Fibroblast of skin of left quadriceps (primary cell): ENCODE measurements at places on chromosomes 4 and X.

DNA sequence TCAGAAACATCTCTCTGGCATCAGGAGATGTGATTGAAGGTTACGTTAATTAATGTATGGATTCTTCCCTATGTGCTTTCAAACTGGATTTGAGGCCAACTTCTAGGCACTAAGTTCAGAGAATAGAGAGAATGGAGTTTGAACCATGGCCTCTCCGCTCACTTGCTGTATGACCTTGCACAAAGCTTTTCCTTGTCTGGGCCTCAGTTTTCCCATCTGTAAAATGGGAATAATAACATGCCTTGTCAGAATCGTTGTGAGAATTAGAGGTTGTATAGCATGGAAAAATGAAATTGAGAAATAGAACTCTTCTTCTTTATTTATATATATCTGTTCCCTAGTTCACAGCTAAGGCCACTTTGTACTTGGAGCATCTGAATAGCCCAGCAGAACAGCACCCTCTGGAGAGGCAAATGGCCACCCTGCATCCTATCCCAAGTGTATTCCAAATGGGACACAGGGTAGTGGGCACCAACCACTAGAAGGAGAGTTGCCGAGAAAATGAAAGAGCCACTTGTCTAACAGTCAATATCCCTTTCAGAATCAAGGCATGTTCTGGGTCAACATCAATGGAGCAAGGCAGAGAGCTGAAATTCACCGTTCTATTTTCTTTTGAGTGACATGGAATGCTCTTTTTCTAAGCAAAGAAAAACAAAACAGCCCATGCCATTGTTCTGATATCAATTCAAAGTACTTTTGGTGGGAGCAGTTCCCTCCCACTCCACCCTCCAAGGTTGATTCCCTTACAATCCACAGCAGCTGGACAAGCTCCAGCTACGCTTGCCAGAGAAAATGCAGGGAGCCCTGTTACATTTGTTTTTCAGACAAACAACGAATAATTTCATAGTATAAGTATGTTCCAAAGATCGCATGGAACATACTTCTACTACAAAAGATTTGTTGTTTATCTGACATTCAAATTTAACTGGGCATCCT lies 23.3 kb upstream of the MTM1 start:
- DNase-seq: no peak

DNA sequence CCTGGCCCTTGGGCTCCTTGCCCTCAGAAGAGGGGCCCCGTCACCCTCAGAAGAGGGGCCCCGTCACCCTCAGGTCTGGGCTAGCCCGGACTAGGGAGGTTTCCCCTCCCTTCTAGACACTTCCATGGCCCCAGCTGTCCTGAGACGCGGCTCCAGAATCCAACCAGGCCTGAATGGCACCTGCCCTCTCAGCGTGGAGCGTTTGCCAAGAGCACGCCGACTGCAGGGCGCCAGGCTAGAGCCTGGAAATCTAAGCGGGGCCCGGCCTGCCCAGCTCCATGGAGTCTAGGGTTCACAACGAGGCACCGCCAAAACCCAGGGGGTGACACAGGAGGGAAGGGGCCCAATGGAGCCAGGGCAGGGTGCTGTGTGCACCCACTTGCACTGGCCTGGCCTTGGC lies 7.8 kb upstream of the ATP2B3 start:
- DNase-seq: no peak

DNA sequence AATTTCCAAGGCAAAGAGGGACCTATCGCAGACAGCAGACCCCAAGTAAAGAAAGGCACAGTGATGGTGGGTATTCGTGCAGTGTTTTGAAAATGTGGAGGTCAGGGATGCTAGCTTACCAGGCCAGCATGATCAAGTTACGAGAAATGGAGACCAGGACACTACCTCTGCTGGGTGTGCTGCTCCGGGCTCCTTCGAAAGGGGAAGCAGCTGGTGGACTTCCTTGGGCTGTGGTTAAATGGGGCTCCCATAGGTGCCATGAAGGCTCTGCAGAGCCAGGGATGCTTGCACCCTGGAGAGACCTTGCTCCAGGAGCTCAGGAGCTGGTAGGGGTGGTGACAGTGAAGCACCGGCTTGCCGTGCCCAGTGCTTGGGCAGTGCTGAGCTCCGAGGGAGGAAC lies 68.8 kb downstream of the TBL1X start:
- no peak for DNase-seq

- no peak for DNase-seq
Measured at GRCh38 chr4:47499700-47500099, 14.6 kb downstream of the ATP10D start.

DNA sequence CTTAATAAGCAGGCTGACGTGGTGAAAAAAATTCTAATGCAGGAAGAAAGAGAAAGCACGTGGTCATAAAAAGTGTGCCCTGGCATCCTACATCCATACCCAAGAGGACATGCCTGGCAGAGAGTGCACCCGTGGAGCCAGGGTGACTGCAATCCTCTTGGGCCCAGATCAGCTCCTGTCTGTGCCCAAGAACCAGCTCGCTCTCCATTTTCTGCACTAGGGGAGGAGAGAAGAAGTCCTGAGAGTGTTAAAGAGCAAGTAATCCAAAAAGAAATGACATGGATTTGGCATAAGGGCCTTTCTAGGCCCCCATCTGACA lies 483.1 kb downstream of the BCOR start:
- DNase-seq: no peak

DNA sequence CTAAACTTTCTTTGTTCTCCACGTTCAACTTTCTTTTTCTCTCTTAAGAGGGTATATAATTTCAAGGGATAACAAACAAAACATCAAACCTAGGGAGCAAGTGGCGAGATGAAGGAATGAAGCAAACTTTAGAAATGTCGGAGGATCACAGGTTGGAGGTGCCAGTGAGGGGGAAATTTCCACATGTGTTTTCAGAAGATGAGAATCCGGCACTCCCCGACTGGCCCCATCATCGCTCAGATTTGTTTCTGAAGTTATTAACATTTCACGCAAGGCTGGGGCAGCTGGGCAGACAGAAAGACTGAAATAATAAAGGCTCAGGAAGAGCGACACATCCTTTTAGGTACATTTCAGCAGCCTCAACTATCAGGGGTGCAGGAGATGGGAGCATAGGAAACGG lies 134.9 kb downstream of the SMIM20 start:
- no peak for DNase-seq

- no peak for DNase-seq
Measured at GRCh38 chrX:63258144-63258543, 93.0 kb downstream of the SPIN4 start.

- DNase-seq: no peak
Measured at GRCh38 chr4:16100833-16101232, 17.0 kb upstream of the PROM1 start.

DNA sequence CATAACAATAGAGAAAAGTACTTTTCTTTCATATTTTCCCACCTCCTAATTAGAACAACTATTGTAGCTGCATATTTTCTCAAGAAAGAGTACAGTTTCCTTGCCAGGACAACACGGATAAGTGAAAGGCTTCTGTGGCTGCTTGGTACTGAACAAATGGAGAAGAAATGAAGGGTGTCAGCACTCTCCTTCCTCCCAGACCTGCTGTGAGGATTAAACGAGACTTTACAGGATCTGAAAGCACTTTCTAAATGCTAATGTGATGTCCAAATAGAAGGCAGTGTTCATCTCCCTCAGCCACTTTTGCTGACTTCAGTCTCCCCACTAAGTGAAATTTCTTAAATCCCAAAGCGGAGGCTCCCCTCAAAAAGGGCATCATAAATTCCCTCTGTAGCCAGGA lies 13.9 kb downstream of the NIPAL1 start:
- DNase-seq: no peak

DNA sequence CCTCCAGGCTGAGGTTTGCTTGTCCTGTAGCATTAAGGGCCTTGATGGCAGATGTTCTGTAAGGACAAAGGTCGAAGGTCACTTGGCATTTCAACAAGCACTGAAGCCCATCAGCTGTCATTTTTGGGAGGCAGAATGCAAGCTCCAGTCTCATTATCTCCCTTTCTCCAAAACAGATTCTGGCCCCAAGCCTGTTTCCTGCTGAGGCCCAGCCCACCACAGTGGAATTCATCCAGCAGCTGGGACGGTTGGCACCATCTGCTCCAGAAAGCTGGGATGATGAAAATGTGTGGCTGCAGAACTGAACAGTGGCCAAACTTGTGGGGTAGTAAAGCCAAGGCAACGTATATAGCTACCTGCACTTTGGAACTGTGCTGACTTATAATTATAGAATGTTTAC lies 17.7 kb upstream of the PPEF2 start:
- no peak for DNase-seq

- no peak for DNase-seq
Measured at GRCh38 chr4:153362184-153362583, 17.7 kb downstream of the MND1 start.

DNA sequence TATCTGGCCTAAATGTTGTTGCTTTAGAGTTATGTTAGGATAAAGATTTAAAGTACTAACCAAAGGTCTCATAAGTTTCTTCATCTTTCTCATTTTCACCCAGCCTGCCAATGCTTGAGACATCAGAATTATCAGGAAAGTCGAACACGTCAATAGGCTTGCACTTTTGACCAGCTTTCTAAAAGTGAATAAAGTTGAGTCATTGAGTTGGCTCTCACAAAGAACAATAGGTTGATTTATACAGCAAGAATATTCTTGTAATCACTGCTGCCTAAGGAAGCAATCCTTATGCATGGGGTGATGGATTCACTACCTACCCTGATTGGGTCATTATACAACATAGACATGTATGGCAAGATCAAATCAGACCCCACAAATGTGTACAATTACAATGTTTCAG lies 5.0 kb downstream of the CENPU start:
- no peak for DNase-seq

GRCh38 chr4:5825321-5826041 lies 67.4 kb downstream of the CRMP1 start:
- no peak for DNase-seq

GRCh38 chr4:120857312-120857711 lies 65.2 kb downstream of the PRDM5 start:
- peak; percentile 51 for DNase-seq

GRCh38 chrX:111652719-111653118 lies 28.3 kb upstream of the ALG13 start:
- no peak for DNase-seq

DNA sequence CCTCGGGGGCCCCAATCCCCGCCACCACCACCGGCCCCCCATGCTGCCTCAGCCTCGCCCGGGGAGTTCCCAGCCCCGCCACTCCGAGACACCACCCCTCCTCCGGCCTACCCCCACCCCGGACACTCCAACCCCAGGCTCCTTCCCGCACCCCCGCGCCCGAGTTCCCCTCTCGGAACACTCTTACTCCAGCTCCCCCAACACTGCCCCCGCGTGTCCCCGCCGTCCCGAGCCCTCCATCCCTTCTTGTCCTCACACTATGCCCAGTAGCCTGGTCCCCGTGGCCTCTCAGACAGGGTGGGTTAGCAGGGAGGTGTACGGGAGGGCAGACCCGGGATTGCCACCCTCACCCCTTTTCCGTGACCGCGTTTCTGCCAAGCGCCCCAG lies 276.1 kb downstream of the BCOR start:
- no peak for DNase-seq

DNA sequence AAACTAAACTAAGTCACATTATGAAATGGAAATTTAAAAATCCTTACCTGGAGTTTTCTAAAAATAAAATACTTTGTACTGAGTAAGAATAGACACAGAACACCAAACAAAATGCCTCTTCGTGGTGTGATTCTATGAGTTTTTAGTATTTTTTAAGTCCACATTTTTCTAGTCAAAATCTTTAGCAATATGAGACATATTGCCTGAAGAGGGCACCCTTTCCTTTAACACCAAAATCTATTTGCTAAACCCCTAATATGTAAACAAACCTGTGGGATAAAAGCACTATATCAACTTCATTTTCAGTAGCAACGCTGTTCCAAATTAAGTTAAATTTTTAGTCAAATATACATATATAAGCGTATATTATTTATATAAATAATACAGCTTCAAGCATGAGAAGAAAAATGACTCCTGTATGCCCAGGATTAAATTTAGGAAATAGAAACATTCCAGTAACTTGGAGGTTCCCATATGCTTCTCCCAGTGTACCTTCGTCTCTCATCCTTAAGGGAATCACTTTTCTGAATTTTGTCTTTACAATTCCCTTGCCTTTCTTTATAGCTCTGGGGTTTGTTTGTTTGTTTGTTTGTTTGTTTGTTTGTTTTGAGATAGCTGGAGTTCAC lies 23.0 kb upstream of the PGM2 start:
- DNase-seq: no peak

- peak; percentile 48 for DNase-seq
Measured at GRCh38 chrX:154840856-154841255, 6.4 kb upstream of the SMIM9 start.

DNA sequence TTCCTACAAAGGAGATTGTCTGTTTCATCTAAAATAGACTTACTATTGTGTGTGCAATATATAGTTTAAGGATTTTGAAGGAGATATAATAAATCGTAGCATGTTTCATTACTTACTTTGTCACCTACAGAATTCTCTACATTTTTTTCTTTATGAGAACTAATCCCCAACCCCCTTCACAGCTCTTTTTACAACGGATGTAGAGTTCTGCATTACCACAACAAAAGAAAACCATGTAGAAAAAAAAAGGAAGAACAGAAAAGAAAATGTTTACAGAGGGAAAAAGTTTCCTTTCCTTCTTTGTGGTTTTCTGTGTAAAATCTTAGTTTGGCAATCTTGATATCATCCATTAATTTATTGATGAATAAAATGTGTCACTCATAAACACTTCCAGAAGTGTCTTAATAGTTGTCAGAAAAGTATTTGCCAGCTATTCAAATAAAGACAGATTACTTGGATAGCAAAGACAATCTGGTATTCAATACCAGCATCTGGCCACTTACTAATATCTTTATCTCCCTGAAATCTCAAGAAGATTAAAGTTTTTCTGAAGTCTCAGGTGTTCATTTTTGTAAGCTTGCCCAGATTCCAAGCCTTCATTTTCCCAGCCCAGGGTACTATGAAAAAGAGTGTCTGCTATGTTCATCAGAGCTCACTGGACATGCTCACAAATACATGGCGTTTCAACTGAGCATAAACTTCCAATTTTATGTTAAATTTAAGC lies 806.8 kb downstream of the PCDH19 start:
- DNase-seq: no peak

GRCh38 chr4:106677213-106677612 lies 308.6 kb upstream of the GIMD1 start:
- DNase-seq: no peak

DNA sequence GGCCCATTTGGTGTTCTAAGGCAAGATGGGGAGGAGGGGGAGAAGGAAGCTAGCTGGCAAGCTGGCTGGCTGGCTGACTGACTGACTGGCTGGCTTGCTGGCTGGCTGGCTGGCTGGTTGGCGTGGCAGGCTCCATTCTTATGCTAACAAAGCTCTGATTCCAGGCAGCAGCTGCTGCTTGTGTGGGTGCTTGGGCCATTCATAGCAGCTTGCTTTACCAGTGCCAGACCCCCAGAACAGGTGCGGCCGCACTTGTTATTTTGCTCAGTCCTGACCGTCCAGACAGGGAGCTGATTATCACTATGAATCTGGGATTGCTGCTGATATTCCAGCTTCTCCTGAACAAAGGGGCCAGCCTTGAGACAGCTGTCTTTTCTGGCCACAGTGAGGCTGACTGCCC lies 131.2 kb upstream of the PAK3 start:
- DNase-seq: no peak

GRCh38 chr4:129355031-129355430 lies 259.1 kb downstream of the C4orf33 start:
- DNase-seq: no peak

GRCh38 chr4:53908661-53909078 lies 155.7 kb downstream of the CHIC2 start:
- DNase-seq: peak; percentile 90
